NCI-H2081 (cell line): ENCODE measurements at places on chromosomes 7 and 10.

- no peak for DNase-seq
These were observed 24.7 kb downstream of the OSBPL3 start for GRCh38 chr7:24955313-24955712.

DNA sequence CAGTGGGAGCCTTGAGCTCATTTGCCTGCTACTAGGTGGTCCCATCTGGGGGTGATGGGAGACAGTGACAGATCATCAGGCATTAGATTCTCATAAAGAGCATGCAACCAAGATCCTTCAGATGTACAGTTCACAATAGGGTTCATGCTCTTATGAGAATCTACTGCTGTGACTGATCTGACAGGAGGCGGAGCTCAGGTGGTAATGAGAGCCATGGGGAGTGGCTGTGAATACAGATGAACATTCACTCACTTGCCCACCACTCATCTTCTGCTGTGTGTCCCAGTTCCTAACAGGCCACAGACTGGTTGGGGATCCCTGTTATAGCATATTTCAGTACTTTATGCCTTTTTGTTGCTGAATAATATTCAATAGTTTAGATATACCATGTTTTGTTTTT lies 6.6 kb upstream of the UBE2D1 start:
- DNase-seq: no peak

DNA sequence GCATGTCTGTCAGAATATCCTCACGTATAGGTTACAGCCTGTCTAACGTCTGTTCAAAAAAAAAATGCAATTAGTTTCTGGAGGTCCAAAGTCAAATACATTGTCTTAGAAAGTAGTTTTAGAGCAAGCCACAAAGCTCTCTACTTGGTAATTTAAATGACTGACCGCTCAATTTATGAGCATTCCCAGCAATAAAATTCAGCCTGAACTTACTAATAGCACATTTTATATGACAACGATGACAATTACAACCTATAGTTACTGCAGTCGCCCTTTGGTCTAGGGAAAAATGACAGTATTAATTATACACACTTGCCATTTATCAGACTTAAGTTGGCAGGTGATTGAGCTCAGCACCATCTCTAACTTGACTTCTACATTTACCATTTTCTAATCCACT lies 425.8 kb upstream of the STEAP1 start:
- no peak for DNase-seq

DNA sequence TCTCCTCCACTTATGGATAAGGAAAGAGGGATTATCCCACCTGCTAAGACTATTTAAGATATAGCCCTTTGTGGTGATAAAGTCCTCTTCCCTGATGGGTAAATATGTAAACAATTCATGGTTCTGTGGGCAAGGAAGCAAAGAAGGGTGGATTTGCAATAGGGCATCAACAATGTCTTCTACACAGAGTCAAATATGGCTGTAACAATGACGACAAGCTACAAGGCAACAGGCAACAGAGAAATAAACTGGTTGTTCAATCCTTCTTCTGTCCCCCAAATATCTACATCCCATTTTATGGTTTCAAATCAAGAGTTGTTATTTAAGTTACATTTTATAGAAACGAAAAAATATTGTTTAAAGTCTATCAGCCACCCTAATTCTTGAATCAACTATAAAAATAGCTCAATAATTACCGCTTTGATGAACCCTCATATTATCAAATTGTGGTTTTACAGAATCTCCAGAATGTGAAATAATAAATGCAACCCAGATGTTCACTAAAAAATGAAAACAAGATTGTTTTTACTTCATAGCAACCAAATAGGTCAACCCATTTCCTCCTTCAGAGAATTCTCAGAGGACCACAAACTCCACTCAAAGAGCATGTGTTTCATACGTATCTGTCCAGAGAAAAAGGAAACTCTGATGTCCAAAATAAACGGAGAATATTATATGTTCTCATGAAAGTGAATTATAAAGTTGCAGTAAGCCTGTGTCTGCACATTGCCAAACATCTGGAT lies 13.8 kb downstream of the CYTH3 start:
- no peak for DNase-seq

DNA sequence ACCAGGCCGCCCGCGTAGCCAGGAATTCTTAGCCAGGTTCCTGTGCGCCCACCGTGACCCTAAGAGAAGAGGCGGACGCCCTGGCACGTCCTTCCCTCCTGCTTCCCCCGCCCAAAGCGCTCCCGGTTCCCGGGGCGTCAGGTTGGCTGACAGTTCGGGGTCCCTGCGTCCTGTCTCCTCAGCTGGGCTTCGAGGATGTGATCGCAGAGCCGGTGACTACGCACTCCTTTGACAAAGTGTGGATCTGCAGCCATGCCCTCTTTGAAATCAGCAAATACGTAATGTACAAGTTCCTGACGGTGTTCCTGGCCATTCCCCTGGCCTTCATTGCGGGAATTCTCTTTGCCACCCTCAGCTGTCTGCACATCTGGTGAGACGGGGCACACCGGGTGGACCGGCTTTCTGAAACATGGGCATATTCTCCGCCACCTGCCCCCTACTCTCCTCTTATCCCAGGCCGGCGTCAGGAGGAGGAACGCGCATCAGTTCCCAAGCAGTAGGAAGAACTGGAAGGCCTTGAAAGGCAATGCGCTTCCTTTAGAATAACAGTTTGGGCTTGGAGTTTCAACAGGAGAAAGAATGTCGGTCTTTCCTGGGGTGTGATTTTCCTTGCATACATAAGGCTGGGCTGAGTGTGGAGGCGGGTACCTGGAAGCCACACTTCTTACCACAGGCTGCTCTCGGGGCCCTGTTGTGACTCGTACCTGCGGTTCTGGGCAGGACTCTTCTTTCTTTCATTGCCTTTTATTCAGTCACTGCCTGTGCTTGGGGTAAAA lies 728 bp downstream of the CAV2 start:
- DNase-seq: no peak

DNA sequence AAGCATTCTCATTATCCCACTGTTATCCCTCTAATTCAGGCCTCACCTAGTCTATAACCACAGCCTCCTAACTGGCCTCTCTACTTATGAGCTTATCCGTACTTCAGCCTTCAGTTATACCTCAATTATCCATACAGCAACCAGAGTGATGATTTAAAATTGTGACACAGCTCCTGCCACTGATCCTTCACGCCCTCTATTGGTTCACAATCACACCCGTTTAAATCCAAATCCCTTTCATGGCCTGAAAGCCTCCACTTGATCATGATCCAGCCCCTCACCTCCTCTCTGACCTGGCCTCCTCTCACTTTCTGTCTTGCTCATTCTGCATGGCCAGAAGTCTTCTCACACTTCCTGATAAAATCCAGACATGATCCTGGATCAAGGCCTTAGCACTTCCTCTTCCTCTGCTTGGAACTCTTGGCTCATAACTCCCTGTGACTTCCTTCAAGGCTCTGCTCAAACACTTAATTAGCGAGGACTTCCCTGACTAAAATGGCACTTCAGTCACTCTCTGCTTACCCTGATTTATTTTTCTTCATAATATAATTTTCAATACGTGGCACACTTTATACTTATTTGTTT lies 19.0 kb upstream of the TMEM26 start:
- no peak for DNase-seq

- DNase-seq: no peak
These were observed 162.7 kb downstream of the AKR1D1 start for GRCh38 chr7:138238734-138239659.

DNA sequence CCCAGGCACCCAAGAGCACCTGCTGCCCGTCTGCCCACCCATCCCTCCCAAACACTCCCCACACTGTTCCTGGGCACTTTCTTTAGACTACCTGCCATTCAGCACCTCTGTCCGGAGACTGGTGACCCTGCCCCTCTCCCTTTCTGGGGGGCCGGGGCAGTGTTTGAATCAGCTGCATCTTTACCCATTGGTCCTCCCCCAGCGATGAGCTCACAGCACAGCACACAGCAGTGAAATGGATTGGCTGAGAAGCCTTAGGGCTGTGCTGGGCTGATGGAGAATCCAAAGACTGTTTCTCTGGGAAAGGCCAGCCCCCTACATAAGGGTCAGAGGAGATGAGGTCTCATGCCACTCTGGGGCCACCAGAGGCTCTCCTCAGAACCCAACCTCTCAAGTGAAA lies 40.2 kb downstream of the VWA2 start:
- no peak for DNase-seq

DNA sequence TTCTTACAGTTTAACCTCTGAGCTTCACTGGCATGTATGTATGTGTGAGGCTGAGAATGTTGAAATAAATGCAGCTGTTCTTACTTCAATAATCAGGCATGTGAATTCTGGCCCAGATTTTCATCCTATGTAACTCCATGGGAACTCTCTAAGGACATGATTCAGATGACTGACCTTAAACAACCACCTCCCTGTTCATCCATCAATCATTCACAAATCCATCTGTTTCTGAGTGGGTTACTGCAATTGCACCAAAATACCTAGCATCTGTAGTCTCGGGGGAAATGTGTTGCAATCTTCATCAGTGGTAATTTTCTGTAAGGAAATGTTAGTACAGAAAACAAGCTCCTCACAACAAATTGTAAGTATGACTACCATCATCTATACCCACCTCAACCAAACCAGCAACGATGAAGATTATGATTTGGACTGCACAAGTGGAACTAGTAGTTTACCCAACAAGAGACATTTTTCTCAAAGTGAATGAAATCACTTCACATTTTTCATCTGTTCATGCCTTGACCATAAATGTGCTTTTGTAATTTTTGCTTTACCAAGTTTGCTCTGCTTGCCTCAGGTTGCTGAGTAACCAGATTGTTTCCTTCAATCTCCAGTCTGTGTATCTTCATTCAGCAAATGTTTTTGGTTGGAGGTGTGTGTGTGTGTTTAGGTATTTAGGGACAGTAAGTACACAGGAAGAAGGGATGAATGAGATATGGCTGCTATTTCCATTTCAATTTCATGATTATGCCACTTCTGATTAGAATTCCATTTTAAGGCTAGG lies 65.7 kb upstream of the FZD8 start:
- no peak for DNase-seq

DNA sequence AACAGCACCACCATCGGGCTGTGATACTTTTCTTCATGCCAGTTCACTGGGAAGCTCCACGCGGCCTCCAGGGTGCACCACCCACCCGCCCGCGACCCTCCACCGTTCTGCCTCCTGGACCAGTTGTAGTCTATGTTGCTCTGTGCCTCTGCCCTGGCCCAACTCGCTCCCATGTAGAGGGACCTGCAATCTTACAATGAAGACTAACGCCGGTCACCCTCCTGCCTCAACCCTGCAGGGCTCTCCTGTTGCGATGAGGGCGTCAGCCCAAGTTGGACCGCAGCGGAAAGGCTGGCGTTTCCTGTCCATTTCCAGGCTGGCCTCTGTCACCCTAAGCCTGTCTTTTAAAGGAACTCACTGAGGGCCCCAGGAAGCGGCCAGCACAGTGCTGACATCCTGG lies 34.9 kb downstream of the IL15RA start:
- no peak for DNase-seq

- DNase-seq: no peak
These were observed 107.0 kb upstream of the PRSS1 start for GRCh38 chr7:142642316-142642715.

GRCh38 chr7:106731646-106732444 lies 70.9 kb upstream of the CCDC71L start:
- no peak for DNase-seq

DNA sequence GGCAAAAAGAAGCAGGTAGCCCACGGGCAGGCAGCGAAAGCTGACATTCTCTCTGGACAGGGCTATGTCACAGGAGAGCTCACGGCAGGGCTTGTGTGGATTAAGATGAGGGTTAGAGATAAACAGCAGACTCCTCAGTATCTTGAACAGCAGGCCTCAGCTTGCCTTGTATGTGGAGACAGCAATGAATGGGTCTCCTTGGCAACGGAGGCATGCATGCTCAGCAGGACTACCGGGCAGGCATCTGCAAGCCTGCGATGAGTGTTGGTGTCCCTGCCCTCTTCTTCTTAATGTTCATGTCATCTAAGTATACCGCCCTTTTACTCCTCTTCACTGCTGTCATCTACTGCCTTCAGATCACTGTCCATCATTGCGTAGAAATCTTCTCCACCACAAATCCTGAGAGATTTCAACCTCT lies 81.9 kb upstream of the C1GALT1 start:
- peak; percentile 18 for DNase-seq

- peak; percentile 90 for DNase-seq
These were observed 618.5 kb downstream of the CCSER2 start for GRCh38 chr10:84946904-84947303.

- DNase-seq: no peak
These were observed 46.3 kb upstream of the HBP1 start for GRCh38 chr7:107122486-107122911.

- DNase-seq: no peak
These were observed 168.6 kb upstream of the ZMIZ1 start for GRCh38 chr10:78899996-78900714.
